ENCODE measurements at places on chromosomes 7 and 10. TPM values are rescaled to one million over a fixed set of nuclear protein-coding genes. Genes with fewer than 3 reads are reported as not detected.

DNA sequence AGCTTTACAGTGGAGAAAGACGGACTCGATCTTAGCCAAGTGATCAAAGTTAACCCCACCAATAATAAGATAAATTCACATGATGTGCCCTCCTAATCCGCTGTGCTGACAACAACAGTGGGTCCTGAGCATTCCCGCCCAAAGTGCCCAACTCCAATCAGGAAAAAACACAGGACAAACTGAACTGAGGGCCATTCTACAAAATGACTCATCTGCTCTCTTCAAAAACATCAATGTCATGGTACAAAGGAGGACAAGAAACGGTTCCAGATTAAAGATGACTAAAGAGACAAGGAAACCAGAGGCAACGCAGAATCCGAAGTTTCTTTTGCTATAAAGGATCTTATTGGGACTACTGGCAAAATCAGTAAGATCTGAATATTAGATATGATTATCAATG lies 79.4 kb downstream of the CTBP2 start:
- no peak for DNase-seq

DNA sequence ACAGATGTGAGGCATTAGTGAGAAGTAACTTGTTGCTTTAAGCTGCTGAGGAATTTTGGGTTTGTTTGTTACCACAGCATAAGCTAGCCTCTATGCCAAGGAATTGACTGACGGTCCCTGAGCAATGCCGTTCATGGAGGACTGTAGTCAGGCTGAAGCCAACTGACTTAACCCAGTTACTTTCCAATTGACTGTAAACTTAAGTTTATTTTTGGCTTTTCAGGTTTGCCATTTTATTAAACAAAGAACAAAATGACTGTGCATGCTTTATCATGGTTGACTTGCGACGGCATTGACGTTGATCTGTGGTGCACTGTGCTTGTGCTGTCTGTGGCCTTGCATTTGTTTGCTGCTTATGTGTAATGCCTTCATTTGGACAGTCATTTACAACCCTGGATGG lies 53.5 kb downstream of the DNAJB9 start:
- no peak for DNase-seq

GRCh38 chr7:116859323-116859722 lies 3.1 kb upstream of the CAPZA2 start:
- DNase-seq, result no peak

DNA sequence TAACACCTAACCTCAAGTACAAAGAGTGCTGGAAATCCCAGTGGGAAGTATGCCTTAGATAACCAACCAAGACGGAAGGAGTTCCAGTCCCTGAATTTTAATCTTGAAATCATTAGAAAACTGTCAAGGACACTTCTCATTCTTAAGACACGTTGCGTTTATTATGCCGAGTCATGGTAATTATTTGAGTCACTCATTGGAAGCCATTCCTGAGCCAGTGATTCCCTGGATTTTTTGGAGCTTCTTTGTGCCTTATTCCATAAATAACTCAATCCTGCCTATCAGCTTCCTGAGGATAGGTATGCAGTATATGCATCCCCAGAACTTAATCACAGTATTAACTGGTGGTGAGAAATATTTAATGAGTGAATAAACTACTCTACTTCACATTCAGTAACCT lies 77.4 kb downstream of the PPP1R17 start:
- no peak for DNase-seq

- peak; percentile 89 for DNase-seq
Observed at GRCh38 chr7:27921081-27921836, 181.3 kb downstream of the TAX1BP1 start.

DNA sequence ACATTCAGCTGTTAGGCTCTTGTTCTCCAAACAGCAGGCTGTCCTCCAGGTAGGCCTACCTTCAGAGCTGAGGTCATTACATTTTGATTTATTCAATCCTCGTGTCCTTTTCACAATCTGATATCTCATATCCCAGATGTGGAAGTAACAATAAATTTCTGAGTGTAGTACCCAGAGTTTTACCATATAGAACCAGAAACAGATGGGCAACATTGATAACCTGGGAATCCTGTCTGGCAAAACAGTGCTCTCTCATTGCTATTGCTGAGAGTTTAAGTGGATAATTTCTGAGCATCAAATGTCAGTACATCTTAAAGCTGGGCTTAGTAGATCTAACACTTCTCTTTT lies 1007.8 kb downstream of the REEP3 start:
- no peak for DNase-seq

DNA sequence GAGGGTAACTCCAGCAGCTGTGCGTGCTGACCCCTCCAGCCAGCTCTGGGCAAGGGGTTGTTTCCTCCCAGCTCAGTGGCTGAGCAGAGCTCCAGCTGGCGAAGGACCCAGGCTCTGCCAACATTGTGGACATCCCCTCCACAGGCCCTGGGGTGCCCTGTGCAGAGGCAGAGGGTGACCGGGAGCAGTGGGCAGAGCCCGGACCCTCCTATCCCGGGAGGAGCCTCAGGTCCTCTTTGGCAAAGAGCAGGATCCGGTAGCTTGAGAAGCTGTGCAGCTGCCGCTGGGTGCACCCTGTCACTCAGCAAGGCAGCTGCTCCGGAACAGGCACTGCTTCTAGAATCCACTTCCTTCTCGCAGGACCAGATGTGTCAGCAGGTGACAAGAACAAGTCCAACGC lies 175.9 kb downstream of the EBF3 start:
- no peak for DNase-seq

DNA sequence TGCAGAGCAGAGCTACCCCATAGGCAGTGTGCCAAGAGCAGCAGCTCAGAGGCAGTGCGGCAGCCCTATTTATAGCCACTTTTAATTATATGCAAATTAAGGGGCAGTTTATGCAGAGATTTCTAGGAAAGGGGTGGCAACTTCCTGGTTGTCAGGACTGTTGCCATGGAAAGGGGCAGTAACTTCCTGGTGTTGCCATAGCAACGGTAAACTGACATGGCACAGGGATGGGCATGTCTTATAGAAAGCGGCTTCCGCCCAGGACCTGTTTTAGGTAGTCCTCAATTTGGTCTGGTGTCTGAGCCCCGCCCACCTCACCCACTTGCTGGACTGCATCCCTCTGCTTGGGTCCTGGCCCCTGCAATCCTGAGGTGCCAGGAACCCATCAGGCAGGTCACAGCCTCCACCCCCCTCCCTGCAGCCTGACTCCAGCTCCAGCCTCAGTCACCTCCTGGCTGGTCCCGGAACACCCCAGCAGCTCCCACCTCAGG lies 115.8 kb downstream of the TMEM130 start:
- DNase-seq, result peak; percentile 43

SPDYE1 gene
- total RNA-seq, result not detected

SMIM30 gene
- total RNA-seq, result 115 TPM

All from cardiac muscle cell (in vitro differentiated cells and primary cell).